ENCODE measurements at places on chromosomes 16 and 17.

GRCh38 chr16:68508641-68509240 lies 30.4 kb upstream of the ZFP90 start:
- DNase-seq: no peak

DNA sequence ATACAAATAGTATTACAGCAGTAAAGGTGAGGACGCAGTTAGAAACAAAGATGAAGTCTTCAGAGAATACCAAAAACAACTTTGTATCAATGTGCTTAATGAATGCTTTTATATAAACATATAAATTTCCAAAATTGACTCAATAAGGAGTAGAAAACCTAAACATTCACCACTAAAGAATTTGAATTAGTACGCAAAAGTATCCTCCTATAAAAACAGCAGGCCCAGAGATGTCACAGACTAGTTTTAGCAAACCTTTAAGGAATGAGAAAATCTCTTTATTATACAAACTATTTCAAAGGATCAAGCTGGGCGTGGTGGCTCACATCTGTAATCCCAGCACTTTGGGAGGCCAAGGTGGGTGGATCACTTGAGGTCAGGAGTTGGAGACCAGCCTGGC lies 86.2 kb downstream of the OR1D5 start:
- DNase-seq: no peak

DNA sequence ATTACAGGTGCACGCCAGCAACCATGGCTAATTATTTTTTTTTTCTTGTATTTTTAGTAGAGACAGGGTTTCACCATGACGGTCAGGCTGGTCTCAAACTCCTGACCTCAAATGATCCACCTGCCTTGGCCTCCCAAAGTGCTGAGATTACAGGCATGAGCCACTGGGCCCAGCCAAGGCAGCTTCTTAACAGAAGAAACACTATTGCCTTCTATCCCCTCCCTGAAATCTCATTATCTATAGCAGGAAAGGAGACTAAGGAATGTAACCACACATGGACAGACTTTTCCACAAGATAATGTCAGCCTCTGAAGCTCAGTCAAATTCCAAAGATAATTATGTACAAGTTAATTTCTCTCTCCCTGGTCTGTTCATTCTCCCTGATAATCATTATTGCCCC lies 5.7 kb upstream of the ZP2 start:
- DNase-seq: no peak

DNA sequence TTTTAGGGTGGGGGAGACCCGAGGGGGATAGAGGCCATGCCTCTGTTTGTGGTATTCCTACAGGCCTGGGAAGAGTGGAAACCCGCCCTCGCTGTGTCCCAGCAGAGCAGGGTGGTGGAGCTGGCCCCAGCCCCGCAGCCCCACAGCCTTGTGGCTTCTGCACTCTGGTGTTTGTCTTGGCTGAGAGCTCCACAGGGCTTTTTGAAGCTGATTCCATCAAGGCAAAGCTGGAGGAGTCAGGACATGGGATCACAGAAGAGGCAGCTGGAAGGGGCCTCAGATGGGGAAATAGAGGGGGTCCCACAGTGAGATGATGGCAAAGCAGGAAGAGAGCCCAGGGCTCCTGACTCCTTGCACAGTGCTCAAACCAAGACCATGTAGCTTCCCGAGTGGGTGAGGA lies 5.0 kb upstream of the WFIKKN2 start:
- no peak for DNase-seq

DNA sequence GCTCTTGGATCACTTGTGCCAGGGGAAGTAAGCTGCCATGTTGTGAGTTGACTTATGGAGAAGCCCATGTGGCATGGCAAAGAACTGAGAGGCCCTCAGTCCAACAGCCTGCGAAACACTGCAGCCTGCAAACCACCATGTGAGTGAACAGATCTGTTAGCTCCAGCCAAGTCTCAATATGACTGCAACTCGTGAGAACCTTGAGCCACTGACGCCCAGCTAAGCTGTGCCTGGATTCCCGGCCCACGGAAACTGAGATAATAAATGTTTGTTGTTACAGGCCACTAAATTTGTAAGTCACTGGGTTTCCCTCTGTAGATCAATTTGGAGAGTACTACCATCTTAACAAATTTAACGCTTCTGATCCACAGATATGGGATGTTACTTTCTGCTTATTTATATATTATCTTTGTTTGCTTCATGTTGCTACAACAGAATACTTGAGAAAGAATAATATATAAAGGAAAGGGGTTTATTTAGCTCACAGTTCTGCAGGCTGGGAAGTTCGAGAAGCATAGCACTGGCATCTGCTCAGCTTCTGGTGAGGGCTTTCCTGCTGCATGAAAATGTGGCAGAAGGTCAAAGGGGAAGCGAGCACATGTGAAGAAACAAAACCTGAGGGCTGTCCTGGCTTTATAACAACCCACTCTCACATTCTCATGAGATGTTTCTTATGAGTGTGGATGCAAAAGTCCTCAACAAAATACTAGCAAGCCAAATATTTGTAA lies 29.4 kb upstream of the ATP2A3 start:
- no peak for DNase-seq

- DNase-seq: no peak
These were observed 7.3 kb downstream of the NEUROD2 start for GRCh38 chr17:39600288-39600996.

DNA sequence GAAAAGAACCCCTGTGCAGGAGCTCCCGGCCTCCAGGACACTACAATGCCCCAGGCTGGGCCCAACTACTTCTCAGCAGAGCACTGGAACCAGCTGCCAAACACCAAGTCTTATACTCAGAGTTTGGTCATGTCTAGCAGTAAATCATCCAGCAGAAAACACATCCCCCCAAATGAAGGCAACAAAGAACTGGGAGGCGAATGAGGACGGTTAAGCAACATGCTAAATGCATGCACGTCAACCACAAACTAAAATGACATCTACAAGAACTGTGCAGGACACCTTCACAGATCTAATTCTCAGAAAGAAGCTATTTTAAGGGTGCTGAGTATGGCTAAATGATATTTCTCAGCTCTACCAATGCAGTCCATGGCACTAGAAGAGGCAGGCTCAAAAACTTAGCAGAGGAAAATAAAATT lies 7.6 kb upstream of the IRX5 start:
- DNase-seq: peak; percentile 92

DNA sequence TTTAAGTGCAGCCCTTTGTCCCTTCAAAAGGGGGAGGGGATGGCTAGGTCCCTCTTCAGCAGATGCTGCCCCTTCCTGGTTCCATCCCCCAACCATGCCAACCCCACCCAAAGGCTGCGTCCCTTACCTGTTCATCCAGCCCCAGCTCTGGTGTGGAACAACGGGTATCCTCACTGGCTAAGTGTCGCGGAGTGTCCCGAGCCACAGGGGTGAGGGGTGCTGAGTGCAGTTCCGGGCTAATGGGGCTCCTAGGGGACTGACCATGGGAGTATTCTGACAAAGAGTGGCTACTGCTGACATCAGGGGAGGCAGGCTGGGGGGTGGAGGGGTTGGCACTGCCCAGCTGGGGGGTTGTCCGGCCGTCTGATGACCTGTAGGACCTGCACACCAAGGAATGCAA lies 32.9 kb downstream of the STH start:
- no peak for DNase-seq
